Left renal cortex interstitium (tissue), 4 donors: ENCODE measurements at places on chromosomes 2 and 18.

DNA sequence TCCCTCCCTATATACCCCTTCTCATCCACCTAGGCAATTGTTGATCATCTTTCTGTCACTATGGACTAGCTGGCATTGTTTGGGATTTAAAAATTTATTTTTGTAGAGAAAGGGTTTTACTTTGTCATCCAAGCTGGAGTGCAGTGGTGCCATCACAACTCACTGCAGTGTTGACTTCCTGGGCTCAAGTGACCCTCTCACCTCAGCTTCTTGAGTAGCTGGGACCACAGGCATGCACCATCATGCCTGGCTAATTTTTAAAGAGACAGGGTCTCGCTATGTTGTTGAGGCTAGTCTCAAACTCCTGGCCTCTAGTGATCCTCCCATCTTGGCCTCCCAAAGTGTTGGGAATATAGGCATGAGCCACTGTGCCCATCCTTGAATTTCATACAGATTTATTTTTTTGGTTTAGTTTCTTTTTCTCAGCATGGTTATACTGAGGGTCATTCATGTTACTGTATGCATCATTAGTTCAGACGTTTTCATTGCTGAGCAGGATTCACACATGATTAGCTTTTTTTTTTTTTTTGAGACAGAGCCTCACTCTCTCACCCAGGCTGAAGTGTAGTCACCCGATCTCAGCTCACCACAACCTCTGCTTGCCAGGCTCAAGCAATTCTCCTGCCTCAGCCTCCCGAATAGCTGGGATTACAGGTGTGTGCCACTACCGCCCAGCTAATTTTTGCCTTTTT is 8.6 kb upstream of the PCARE start:
- no peak for DNase-seq

GRCh38 chr2:152646775-152647174 is 70.5 kb downstream of the PRPF40A start:
- no peak for DNase-seq

DNA sequence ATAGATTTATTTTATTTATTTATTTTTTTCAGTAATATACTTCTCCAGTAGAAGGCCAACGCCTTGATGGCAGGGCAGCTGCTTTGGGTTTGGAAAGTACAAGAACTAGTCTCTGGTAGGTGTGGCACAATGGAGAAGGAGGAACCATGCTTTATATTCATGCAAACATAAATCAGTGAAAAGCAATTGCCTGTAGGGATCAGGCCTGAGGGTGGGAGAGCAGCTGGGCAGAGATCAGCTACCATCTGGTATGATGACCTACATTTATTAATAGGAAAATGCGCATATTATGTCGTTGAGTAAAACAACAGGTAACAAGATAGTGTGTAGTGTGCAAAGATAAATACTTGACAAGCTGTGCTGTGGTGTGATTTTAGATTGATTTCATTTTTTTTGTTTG is 120.4 kb upstream of the TLK1 start:
- DNase-seq: no peak

DNA sequence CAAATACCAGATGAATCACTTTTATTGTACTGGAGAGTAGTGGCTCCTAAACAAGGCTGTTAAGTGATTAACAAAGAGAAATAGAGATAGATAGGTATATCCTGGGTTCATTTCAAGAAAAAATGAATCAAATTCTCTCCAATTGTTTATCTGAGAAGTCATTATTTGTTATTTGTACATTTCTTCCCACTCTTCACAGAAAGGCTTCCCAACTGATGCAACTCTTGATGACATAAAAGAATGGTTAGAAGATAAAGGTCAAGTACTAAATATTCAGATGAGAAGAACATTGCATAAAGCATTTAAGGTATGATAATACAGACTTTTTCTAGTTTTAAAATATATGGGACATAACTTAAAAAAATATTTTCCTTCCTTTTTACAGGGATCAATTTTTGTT is 7.9 kb downstream of the SSB start:
- DNase-seq: no peak

DNA sequence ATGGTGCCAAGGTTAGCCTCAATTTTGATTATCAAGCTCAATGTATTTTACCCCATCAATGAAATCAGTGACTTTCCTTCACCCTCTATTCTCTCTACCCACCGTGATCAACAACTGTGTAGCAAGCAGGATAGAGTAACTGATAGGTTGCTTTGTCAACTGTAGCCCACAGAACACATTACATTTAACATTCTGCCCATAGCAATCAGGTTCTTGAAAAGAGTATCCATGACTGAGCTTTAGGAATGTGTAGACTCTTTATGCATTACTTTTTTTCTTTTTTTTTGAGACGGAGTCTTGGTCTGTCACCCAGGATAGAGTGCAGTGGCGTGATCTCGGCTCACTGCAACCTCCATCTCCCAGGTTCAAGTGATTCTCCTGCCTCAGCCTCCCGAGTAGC is 19.8 kb upstream of the VWA3B start:
- DNase-seq: no peak

- no peak for DNase-seq
Observed at GRCh38 chr18:75111760-75112159, 97.2 kb downstream of the PTGR3 start.

DNA sequence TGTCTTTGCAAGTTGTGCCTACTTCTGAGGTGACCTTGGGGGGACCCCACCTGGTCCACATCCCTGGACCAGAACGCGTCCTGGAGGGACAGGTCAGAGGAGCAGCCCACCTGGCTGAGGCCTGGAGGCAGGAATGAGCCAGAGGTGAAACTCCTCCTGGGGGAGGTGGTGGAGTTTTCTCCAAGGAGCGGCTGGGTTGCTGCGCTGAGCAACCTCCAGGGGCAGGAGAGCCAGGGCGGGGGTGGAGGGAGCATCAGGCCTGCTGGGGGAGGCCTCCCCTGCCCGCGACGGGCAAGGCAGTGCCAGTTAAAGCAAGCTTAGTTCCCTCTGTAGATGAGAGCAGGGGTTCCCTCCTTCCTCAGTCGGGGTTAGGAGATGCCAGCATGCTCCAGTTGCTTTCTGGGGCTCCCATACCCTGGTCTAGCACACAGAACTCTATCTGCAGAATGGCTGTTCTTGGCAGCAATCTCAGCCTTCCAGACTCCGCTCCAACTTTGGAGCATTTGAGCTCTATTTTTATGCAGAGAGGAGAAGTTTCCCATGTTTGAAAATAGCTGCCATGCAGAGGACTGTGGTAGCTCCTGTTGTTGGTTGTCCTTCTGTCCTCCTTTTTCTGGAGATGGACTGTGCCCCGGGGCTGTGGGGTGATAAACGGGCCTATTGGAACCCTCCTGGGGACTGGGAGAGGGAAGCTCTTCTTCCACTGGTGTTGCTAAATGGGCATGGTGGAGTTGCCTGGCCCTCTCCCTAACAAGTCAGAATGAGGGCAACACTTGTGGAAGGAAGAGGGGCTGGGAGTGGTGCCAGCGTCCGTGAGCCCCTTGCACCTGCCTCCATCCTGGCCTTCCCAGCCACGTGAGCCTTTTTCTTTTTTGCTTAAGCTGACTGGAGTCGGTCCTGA is 39.1 kb downstream of the B3GNT2 start:
- DNase-seq: no peak

GRCh38 chr2:60028849-60029565 is 524.4 kb downstream of the BCL11A start:
- DNase-seq: no peak

- DNase-seq: no peak
Observed at GRCh38 chr2:214328941-214329340, 81.9 kb upstream of the VWC2L start.

DNA sequence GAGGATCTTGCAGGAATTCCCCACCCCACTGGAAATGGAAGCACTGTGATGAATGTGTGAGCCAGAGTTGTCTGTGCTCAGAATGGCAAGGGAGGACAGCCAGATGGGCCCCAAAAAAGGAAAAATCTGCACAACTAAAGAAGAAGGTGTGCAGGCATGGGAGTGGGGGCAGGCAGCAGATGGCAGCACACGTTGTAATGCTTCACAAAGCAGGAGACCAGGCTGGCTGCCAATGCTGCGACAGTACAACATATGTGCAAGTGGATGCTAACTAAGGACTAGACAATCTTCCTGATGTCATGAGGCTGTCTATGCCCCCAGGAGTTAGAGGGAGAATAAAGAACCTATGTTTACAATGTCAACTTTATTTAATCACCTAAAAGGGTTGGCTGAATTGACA is 27.2 kb downstream of the ST6GAL2 start:
- DNase-seq: no peak

GRCh38 chr2:177489719-177490301 is 97.2 kb downstream of the AGPS start:
- peak; percentile 42 for DNase-seq

GRCh38 chr18:56043641-56044061 is 455.7 kb upstream of the TCF4 start:
- DNase-seq: no peak
